ENCODE measurements at places on chromosomes 2 and 18. TPM values are rescaled to one million over a fixed set of nuclear protein-coding genes. Genes with fewer than 3 reads are reported as not detected.

DNA sequence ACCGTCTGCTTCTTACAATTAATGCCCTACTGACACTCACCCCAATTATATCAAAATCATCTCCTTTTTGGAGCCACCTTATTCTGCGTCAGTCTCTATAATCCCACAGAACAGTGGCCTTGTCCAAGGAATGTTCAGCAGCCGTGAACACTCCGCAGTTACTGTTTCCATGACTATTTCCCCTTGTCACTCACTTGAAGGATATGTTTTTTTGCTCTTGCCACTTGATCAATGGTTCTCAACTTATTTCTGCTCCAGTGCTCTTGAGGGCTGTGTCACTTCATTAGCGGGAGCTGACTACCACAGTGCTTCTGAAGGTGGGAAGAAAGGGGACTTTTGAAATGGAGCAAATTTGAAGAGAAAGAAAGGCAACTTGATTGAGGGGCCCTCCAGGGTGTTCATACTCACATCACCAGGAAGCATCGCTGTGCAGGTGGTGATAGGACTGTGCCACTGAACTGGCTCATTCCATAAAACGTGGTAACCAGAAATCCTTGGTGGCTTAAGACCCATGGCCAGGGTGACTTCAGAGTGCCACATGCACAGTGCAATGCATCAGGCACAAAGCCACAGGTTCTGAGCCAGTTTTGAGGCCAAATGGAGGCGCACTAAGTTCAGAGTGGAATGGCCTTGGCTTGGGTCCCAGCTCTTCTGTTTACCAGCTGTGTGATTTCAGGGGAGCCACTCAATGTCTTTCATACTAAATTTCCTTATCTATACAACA, 320.6 kb upstream of the RAB12 start:
- no peak for ATAC-seq

Gene ATOH8
- total RNA-seq = 1.2 TPM

GRCh38 chr2:73284296-73285158, at the start of gene FBXO41:
TSS of gene FBXO41 (minus strand) at chr2:73284478. CDS start at chr2:73269630, 14,848 bp downstream.
- peak; percentile 55 for ATAC-seq

GRCh38 chr2:6723865-6724604, 141.7 kb downstream of the CMPK2 start:
- ATAC-seq = no peak

DNA sequence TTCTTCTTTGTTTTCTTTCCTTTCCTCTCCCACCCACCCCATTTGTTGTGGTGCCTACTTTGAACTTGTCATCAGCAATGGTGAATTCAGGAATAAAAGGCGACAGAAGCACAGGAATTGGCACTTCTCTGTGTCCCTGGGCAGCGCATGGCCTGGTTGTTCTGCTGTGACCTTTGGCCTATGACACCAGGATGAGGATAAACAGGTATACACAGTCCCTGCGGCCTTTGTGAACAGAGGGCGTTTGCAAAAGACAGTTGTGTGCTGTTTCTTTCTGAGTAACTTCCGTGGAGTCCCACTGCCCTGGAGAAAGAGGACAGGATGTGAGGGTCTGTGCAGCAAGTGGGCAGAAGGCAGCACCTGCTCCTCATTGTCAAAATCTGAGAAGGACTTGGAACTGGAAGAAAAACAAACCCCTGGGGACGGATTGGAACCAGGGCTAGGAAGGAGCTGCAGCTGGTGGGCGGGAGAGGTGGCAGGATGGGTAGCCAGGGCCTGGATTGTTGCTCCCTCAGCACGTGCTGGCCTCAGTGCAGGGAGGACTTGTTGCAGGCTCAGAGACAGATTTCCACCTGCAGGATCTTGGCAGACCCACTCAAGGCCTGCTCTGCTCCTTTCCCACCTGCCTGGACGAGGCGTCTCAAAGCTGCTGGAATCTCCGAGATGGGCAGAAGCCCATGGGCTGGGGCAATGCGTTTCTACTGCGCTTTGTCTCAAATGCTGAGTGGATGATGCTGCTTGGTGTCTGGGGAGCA, 159.5 kb downstream of the ACKR3 start:
- no peak for ATAC-seq

DNA sequence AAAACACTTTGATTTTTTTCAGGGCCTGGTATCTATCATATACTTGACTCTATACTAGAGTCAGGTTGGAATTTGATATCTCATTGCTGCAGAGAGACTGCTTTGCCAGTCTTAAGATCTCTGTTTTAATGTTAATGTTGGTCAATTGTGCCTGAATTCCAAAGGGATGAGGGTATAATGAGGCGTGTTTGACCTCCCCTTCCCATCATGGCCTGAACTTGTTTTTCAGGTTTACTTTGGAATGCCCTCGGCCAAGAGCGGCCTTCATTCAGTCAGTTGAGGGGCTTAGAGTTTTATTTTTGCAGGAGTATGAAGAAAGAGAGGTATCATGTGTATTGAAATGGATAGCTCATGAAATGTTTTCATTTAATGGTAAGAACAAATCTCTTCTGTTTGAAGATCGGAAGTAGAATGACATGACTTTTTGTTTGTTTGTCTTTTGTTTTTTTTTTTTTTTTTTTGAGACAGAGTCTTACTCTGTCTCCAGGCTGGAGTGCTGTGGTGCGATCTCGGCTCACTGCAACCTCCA, 119.0 kb downstream of the KIAA1328 start:
- no peak for ATAC-seq

GRCh38 chr2:43611987-43612894, 16.4 kb upstream of the THADA start:
- peak; percentile 86 for ATAC-seq

DNA sequence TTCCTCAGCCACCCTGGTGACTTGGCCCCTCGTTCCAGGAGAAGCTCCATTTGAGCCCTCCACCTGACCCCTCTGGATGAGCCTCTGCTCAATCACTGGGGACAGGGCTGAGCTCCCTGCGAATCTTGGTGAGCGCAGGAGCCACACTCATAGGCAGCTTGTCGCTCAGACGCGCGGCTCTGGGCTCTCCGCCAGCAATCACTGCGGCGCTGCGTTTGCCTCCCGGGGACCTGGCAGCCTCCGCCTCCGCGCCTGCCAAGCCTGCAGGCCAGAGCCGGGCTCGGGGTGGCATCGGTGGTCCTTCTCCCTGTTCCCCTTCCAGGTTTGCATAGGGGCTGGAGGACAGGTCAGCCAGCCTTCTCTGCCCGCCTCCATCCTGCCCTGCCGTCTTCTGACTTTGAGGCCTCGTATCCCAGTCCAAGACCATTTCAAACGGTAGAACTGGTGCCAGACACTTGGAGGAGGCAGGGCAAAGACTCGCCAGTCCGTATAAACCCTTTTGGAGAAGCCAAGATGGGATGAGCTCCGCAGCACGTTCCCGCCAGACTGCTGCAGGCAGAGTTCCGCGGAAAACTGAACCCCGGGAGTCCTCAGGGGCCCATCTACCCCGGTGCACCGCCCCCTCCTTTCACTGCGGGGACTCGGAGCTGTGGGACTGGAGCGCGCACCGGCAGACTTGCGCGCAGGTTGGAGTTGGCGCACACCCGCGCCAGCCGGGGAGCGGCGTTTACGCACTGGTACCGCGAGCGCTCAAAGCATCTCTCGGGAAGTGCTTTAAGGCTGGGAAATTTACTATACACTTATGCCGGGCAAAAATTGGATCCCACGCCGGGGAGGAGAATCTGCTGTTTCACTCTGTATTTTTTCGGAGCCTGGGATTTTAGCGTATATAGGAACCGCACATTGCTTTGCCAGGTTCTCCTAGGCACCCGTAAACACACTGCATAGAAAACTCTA, 1.1 kb upstream of the TACR1 start:
- peak; percentile 42 for ATAC-seq

Gene FAM168B
- 42.9 TPM for total RNA-seq

Gene CLEC4F
- not detected for total RNA-seq

DNA sequence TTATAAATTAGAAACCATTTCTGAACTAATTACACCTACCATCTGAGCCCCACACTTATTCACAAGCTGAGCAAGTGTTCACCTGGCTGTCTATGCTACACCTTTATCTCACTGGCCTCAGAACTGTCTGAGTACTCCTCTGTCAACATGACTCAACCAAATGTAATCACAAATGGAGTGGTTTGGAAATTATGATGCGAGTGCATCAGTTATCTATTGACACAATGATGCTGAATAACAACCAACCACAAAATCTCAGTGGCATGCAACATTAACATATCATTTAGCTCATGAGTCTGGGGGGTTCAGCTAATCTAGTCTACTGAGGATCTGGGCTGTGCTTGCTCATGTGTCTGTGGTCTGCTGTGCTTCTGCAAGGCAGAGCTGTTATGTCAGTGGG, 184.2 kb upstream of the NXPH2 start:
- ATAC-seq = no peak
